Neural crest cell (in vitro differentiated cells): ENCODE measurements at places on chromosomes 2 and 18. TPM values are rescaled to one million over a fixed set of nuclear protein-coding genes. Genes with fewer than 3 reads are reported as not detected.

C2orf81 gene
- 7.3 and 7.9 TPM in 2 replicates for total RNA-seq

TSPYL6 gene
- total RNA-seq: not detected in 2 replicates

TMEM178A gene
- 12.0 and 12.3 TPM in 2 replicates for total RNA-seq

IL1RL2 gene
- not detected in 2 replicates for total RNA-seq

- no peak for DNase-seq
Observed at GRCh38 chr2:238345297-238345968, 25.1 kb downstream of the TRAF3IP1 start.

DNA sequence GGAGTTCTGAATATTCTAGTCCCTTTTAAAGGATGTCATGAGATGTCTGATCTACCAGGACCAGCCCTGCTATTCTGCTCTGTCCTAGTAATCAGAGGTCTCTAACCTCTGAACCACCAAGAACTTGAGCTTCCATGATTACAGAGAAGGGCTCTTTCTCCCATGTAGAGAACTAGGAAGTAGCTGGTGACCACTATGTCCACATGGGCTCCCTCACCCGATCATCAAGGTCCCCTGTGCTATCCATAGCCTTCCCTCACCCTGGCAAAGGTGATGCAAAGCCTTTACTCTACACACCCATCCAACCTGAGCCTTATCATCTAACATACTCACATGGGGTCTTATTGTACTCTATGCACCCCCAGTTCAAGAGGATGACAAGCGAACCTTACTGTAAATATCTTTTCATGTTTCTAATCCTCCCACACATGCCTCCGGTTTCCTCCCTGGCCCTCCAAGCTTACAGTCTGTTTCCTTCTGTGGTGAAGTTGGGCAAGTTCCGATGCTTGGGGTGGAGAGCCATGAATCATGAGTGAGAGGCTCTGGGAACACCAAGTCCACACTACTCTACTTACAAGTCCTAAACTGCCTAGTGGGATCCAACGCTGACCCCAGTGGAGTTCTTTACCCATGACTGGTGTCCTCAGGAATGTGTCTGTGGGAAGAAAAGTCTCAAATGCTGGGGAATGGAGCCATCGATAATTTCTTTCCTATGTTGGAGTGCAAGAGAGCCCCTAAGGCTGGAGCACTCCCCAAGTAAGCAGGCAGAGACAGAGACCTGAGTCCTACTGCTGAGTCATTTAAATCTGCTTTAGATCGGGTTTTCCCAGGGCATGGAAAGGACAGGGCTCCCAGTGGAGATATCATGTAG, 73.3 kb upstream of the KLF7 start:
- DNase-seq: no peak

DNA sequence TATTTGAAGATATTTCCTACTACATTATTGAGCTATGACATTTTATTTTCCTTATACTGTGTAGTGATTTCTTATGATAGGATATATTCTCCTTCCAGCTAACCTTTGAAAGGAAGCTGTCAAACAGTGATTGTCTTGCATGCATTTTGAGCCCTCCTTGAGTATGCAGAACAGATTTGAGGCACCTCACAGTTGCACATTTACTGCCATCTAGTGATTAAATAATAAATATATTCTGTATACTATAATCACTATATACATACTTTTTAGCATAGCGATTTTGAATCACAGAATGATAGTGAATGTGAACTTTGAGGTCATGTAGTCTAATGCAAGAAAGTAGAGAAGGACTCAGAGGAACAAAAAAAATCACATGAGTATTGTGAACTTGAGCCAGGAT, 268.4 kb upstream of the CDH19 start:
- no peak for DNase-seq

DNA sequence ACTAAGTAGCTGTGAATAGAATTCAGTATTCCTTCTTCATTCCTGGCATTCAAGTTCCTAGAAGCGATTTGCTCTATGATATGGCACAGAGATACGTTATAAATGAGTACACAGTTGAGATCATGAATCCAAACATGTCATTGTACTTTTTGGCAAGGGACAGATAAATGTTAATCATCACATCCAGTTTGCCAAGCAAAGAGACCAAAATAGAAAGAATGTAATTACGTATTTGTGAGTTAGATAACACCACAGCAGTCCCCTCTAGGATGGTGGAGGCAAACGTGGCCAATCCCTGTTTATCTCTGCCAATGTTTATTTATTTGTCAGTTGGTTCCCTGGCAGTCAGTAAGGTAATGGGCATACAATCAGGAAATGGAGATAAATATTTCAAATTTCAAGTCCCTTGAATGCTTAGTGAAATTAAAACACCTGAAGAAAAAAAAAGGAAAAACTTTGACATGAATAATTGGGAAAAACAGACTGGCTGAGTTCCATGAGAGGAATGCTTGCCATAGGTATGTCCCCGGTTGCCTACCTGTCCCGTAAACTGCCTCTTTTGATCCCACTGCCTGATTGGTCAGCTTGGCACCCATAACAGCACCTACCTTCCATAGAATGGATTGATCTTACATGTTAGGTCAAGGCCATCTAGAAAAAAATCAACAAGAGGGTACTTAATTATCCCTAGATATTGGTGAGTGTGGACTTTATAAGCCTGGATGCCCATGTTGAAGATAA, 451.1 kb upstream of the NETO1 start:
- no peak for DNase-seq

DNA sequence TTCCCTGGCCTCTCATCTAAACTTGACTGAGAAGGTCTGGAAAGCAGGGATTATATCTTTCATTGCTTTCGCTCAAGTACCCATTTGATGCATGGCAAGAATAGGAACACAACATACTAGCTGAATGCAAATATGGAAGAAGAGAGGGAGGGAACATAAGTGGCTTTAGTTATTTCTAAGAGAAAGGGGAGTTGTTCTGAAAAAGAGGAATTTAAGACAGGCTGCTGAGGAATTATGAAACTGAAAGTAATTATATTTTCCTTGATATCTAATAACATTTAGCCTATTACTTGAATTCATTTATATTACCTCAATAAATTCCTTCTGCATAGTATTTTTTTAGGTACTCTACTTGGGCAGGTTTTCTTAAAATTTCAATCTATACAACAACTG, 105.8 kb upstream of the TTN start:
- no peak for DNase-seq

DNA sequence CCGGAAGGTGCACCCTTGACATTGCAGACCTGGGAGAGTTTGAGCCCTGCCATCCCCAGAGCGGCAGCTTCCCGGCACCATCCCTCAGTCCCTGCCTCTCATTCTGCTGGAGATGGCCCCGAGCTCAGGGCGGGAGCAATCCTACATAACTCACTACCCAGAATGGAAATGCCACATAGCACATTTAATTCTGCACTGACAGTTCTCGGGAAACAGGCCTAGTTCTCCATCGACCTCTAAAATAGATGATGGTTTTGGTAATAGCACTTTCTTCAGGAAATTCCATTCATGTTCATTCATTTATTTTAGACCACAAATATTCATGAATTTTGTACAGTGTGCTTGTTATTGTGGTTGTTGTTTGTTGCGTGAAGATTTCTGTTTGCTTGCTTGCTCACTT, 92.9 kb upstream of the SLC14A2 start:
- no peak for DNase-seq

DNA sequence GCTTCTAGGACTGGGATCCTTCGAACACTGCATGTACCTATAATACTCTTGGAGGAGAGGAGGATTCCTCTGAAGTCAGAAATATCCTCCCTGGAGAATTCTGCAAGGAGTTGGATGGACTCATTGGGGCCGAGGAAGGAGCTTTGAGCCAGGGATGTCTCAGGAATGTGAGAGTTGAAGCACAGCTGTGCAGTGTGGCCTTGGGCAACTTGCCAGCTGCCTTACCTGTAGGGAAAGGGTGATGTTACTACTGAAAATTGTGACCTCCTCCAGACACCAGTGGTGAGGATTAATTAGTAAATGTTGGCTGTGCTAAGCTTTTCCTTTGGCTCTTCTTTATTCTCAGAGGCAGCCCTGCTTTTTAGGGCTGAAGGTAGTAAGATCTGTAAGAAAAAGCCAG, 41.4 kb downstream of the FMNL2 start:
- no peak for DNase-seq

GRCh38 chr2:109582928-109583895, 30.6 kb downstream of the SEPTIN10 start:
- DNase-seq: no peak

DNA sequence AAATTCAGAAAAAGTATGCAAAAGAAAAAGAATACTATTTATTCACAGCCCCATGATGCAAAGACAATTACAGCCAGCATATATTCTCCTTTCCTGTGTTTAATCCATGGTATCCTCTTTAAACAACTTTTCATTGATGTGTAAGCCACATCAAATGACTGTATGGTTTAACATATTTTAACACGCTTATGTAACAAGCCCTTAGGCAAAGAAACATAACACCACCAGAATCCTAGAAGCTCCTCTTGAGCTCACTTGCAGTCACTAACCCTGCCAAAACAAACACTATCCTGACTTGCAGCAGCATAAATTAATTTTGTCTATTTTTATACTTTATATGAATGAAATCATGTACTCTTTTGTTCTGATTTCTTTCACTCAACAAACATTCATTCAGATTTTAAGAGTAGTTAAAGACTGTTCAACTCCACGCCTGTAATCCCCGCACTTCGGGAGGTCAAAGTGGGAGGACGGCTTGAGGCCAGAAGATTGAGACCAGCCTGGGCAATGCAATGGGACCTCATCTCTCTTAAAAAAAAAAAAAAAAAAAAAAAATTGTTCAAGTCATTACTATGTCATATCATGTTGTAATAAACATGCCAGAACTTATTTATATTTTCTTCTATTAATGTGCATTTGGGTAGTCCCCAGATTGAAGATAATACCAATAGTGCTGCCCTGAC, 226.3 kb downstream of the NBAS start:
- no peak for DNase-seq

DNA sequence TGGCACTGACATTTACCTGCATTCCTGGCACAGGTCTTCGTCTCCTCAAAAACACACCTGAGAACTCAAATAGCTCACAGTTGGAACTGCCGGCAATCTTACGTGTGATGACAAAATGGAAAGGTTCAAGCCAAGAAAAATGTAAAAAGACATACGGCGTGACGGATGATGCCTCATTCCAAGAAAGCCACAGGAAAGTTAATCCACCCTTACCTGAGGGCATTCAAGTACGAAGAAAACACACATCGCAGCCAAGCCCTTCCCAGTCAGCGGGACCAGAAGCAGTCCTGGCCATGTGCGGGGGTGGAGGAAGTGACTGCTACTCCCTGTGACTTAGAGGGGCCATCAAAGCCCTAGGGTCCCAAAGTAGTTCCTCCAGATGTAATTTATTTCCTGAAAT, 986.3 kb upstream of the CELF4 start:
- DNase-seq: no peak

DNA sequence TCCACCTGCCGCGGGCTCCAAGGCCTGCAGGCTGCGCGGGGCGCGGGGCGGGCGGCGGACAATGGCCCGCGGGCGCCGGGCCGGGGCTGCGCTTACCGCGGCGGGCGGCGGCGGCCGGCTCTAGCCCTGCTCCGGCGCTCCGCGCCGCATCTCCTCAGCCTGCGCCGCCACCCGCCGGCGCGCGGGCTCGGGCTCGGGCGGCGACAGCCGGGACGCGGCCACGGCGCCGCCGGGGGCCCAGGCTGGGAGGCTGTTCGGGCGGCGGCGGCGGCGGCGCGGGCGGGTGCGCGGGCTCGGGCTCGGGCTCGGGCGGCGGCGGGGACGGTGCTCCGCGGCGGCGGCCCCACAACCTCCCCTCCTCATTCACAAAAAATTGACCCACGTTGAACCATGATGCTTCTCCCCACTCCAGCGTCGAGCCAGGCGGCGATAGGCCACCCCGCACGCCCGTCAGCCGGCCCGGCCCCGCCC, at the start of gene HDAC4:
TSS of gene HDAC4 (minus strand) at position 425 of the 471 bp plus-strand sequence. CDS start 48,321 bp downstream, outside the sequence.
- DNase-seq: no peak

GRCh38 chr2:234955091-234955591, 3.3 kb downstream of the SH3BP4 start:
- DNase-seq: no peak

- DNase-seq: no peak
Observed at GRCh38 chr18:57664568-57665165, 43.0 kb upstream of the NARS1 start.

GRCh38 chr2:14475994-14476393, 156.5 kb upstream of the LRATD1 start:
- no peak for DNase-seq

DNA sequence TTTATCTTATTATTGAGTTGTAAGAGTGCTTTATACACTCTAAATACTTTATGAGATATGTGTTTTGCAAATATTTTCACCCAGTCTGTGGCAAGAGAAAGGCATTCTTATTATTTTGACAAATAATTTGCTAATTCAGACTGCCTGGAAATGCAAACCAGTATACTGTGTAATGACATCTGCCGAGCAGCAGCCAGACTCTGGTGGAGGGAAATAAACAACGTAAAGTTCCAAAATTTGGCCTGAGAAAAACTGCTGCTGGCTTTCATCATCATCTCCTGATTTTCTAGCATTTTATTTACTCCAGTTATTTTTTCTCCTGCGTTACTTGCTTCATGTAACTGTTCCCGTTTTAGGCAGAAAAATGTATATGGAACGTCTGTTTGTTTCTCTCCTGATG, 161.6 kb downstream of the RNF152 start:
- DNase-seq: no peak

- DNase-seq: no peak
Observed at GRCh38 chr2:99748344-99748743, 258.5 kb upstream of the REV1 start.

DNA sequence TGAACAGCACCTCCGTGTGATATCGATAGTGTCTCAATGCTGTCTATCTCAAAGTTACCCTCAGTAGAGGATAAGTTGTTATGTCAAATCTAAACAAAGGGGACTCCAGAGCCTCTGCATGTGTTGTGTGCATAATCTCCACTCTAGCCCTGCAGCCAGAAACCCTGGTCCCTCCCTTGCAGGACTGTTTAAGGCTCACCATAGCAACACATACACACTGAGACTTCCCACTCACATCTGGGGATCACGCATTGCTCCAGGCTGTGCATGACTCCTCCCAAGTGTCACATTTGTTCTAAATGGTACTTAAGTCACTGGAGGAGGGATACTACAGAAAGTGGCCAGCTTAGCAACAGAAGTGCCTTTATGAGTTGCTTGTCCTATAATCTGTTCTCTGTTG, 258.6 kb upstream of the CRIM1 start:
- DNase-seq: no peak

DNA sequence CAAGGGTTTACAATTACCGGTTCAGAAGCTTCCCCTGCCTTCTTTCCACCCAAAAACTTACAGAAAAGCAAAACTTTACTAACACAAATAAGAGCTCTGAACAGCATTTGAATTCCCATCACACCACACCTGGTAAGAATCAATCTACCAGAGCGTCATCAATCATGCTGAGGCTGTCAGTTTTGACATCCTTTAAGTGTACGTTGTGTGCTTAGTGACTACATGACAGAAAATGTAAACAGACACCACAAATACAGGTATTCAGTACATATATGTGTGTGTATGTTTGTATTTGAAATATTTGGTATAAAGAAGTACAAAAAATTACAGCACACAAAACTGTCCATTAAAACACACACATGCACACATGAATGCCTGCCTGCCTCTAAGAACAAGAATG, 523.5 kb downstream of the TMEM182 start:
- DNase-seq: no peak

DNA sequence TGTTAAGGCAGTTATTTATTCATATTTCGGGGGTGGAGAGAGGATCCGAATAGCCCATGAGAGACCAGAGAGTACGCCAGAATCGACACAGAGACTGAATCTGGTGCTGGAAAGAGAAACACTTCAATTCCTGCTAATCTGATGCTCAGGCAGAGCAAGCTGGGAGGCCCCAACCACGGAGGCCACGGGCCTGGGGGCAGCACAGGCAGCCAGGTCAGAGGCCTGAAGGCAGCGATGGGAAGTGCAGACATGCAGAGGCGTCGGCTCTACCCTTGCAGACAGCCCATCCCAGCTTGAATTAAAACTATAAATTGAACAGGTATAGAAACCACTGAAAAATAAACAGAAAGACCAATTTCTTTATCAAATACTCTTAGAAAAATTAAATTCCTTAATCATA, 50.6 kb downstream of the PXDN start:
- DNase-seq: no peak
